Effector memory CD8-positive, alpha-beta T cell (primary cell): ENCODE measurements at places on chromosomes 1 and 21.
A peak's percentile ranks its signal among the peaks of the same experiment; 100 is the strongest.

DNA sequence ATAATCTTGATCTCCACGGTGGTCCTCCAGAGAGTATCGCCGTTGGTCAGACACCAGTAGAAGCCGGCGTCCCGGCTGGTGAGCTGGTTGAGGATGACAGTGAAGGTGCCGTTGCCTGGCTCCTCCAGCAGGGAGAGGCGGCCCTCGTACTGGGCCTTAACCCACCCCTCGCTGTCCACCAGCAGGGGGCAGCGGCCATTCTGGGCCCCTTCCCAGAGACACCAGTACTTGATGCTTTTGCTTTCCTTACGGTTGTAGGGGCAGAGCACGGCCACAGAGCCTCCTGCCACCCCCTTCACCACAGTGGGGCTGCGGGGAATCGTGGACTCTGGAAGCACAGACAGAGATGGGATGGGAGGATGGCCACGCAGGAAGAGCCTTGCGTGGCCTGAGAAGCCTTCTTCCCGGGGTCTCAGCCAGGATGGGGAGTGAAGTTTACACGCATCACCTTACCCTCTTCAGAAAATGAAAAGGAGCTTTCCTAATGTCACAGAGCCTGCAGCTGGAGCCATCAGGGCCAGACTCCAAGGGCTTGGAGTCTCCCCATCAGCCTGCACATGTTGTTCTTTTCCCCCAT is 10.7 kb downstream of the PIGR start:
- DNase-seq: no peak

- no peak for DNase-seq
Measured at GRCh38 chr21:34984356-34985058, 64.6 kb downstream of the RUNX1 start.

GRCh38 chr1:53145942-53146708 is 3.7 kb upstream of the SLC1A7 start:
- DNase-seq: no peak

DNA sequence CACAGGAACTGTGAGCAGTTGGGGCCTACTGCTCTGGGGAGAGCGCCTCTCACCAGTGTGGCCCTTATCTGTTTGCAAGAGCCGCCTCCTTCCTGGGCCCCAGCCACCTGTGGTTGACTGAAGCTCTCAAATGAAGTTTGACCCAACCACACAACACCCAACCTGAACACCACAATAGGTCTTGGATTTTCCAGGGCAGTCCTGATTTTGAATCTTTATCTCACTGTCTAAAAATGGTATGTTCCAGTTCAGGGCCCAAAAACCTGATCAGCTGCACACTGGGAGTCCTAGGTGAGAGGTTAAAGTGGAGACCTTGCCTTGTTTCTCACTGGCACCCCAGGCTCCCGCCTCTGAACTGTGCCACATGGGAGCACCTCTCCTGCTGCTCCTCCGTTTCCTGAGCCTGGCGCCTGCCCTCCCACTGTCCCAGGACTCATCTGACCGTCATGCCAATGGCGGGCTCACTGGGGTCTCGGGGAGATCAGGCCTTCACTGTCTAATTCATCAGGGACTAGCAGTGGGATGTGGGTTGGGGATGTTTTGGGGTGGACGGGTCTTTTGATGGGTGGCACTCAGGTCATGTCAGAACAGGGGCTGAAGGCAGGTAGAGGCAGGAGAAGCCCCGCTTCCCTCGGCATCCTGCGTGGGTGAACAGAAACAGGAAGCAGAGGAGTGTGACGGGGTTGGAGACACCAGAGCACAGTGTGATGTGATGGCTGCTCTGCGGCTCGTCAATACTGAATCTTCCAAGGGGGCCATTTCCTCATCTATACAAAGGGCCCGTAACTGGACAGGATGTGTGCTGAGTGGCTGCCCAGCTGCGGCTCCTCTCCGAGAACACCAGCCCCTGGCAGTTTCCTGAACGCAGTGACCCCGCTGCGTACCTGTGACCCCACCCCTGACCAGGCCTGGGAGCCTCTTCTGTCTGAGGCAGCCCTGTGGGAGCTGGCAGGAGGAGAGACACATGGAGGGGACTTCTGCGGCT is 59.6 kb upstream of the ITPKB start:
- DNase-seq: peak; percentile 57

DNA sequence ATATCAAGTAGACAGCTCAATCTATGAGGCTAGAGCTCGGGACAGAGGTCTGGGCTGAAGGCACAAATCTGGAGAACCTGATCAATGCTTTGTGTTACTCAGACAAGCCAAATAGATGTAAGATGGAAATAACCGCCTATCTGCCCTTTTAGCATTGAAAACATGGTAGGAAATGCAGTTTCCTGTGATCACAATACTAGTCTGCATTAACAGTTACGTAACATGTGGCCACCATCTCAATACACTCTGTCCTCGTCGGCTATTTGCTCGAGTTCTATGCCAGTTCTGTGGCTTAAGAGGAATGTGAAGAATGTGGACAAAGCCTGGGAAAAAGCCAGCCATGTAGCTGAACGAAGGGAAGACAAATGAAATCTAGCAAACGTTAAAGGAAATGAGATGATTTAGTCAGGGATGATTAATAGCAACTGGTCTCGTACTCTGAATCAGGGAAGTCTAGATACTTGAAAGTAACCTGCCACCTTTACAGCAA is 73.3 kb downstream of the HSF2BP start:
- no peak for DNase-seq

GRCh38 chr1:209202830-209203532 is 380.5 kb upstream of the CAMK1G start:
- DNase-seq: no peak

DNA sequence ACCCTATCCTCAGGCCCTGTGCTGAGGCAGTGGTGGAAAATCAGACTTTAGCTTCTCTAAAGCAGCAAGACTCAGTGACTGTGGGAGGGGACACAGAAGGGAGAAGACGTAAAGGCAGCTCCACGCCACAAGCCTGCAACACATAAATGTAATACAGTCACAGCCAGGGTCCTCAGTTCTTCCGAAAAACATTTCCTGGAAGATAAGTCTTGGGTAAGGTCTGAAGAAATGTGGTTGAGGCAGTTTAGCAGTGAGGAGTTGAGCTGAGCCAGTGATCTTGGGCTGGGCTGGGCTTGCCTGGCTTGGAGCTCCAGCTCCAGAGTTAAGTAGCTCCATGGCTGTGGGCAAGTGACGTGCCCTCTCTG is 127.8 kb upstream of the ADAR start:
- no peak for DNase-seq

GRCh38 chr1:167661527-167662426 is 31.7 kb downstream of the RCSD1 start:
- DNase-seq: no peak

DNA sequence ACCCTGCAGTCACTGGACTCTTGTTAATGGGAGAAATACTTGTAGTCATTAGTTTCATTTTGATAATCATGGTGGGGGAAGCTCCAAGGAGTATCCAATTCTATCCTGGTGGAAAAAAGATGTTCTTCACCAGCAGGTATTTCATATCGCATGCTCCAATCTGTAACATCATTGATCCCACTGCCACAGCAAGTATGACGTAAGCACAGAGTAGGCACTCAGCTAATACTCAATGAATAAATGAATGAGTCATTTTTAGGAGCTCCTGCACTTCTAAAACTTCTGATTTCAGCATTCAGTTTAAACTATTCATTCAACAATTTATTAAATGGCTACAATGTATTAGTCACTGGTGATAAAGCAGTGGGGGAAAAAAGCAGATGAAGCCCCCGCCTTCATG is 30.3 kb downstream of the RXRG start:
- no peak for DNase-seq

DNA sequence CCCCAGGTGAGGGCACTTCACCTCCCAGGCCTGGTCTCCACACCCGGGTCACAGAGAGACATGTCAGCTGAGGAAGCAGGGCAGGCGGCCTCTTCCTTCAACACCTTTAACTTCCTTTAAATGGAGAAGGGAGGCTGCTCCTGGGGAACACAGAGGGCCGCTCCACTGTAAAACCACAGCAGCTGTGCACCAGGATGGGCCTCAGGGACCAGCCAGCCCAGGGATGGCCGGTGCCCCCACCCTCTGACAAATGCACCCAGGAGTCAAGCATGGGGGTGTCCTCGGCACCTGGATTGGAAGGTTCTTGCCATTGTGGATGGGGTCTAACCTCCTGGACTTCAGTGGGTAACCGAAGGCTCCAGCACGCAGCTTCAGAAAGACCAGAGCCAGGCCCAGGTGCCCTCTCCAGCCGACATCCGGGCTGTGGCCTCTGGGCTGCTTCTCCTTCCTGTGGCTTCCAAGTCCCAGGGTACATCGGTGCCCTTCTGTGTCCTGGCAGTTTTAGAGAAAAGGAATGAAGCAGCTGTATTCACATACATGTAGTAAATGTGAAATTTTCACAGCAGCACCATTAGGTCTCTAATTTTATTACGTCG is 121.7 kb upstream of the COL6A1 start:
- DNase-seq: no peak

- DNase-seq: no peak
Measured at GRCh38 chr1:38786040-38786436, 73.5 kb downstream of the RRAGC start.

- DNase-seq: no peak
Measured at GRCh38 chr1:172533513-172534151, 682 bp downstream of the SUCO start.
